ENCODE measurements at places on chromosomes 1 and 21. TPM values are rescaled to one million over a fixed set of nuclear protein-coding genes. Genes with fewer than 3 reads are reported as not detected.

Gene CELA3A
- not detected for total RNA-seq

Gene RGS4
- 8.5 TPM for total RNA-seq

Gene TNFAIP8L2
- total RNA-seq = not detected

Gene CYP4A11
- not detected for total RNA-seq

Gene RAB3GAP2
- 26.4 TPM for total RNA-seq

Gene TEX38
- not detected for total RNA-seq

Gene PDPN
- total RNA-seq = 70.3 TPM

Gene CFHR1
- not detected for total RNA-seq

DNA sequence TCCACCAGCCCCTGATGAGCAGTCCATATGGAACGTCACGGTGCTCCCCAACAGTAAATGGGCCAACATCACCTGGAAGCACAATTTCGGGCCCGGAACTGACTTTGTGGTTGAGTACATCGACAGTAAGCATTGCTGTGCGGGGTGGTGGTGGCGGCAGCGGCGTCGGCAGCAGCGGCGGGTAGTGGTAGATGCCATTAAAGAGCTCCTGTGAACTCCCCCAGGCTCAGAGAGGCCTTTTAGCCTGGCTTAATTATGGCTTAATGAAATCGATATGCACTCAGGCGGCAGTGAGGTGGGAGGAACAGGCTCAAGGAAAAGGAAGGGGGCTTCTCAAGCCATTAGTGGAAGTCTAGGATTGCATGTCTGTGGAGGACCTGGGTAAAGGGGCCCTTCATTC, 41.9 kb upstream of the CNTN2 start:
- no peak for DNase-seq

GRCh38 chr1:21335088-21335691, 44.9 kb upstream of the ECE1 start:
- DNase-seq = no peak

DNA sequence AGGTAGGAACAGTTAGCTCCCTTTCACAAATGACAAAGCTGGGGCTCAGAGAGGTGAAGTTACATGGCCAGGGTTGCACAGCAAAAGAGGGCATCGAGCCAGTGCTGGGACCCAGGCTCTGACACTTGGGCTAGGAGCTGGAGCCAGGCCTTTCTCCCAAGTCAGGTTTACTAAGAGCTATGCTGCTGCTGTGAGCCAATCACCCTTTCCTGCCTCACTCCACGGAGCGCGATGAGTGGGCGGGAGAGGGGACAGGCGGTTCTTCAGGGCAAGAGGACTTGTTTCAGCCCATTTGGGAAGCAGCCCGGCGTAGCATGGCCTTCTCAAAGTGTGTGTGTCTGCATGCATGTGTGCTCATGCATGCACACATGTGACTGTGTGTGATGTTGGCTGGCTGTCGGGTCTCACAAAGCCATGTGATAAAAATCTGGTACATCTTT, 10.6 kb downstream of the ID3 start:
- DNase-seq = no peak

DNA sequence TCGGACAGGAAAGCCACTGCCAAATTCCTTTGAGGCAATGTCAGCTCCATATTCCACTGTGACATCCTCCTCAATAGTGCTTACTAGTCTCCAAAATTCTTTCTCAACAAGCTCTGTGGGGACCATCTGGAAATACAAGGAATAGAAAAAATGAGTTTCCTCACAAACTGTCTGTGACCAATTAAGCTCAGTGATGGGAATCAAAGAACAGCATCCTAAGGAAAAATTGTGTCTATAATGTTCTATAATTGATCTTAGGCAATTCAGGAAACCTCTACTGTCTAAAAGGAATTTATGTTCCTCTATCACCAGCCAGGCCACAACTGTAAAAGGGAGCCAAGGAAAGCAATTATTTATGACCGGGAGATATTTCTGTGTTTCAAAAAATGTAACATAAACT, 46.1 kb upstream of the SYT2 start:
- DNase-seq = no peak

- no peak for DNase-seq
Measured at GRCh38 chr21:23638131-23638695, 1969.1 kb downstream of the MRPL39 start.

DNA sequence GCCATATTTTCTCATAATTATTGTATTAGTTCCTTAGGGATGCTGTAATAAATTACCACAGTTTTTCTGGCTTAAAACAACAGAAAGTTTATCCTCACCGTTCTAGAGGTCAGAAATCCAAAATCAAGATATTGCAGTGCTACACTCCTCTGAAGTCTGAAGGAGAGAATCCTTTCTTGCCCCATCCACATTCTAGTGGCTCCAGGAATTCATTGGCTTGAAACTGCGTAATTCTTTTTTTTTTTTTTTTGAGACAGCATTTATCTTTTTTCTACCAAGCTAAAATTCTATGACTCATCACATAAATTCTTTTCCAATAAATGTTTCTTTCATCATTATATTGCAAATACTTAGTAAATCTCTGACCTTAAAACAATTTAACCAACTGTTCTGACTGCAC, 451.0 kb upstream of the RGS18 start:
- DNase-seq = no peak

DNA sequence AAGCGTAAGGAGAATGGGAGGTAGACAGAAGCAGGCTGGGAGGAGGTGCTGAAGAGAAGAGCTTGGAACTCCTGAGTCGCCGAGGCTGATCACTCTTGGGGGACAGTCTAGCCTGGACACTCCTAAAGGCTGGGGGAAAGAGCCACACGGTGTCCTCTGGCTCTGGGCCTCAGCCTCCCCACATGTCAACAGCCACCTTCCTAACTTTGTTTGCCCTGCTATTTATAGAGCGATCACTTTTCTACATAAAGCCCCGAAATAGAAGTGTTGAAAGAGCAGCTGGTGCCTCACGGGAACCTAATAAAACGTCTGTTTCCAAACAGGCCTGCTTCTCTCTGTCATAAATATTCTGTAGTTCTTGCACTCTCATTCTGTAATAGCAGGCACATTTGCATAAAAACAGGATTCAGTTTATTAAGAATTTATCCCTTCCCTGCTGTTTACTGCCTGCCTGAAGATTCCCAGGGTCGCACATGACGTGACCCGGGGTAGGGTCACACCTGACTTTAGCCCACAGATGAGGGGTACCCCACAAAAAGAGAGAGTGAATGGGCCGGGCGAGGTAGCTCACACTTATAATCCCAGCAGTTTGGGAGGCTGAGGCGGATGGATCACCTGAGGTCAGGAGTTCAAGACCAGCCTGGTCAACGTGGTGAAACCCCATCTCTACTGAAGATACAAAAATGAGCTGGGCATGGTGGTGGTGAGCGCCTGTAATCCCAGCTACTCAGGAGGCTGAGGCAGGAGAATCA, 212.5 kb downstream of the TOMM20 start:
- DNase-seq = peak; percentile 62

GRCh38 chr1:193926956-193927355, 740.5 kb upstream of the B3GALT2 start:
- DNase-seq = no peak
